ENCODE measurements at places on chromosomes 1 and 21.

GRCh38 chr1:42081475-42081874, 71.7 kb upstream of the GUCA2B start:
- DNase-seq: no peak

- DNase-seq: no peak
Measured at GRCh38 chr1:154441241-154441888, 36.2 kb downstream of the IL6R start.

DNA sequence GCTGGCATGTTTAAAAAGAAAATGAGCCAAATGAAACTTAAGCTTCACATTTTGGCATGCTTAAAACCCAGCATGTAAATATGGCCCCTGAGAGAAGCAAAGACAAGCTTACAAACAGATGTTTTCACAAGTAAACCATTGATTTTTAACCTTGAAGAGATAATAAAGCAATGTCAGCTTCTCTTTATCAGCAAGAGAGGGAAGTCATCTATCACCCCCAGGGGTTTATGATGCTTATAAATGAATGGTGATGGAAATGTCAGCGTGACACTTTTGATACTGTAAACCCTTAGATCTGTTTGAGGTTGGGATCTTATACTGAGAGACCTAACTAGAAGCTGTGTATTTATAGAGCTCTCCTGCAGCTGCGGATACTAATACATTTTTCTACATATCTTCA, 471.3 kb downstream of the PLA2G4A start:
- DNase-seq: no peak

DNA sequence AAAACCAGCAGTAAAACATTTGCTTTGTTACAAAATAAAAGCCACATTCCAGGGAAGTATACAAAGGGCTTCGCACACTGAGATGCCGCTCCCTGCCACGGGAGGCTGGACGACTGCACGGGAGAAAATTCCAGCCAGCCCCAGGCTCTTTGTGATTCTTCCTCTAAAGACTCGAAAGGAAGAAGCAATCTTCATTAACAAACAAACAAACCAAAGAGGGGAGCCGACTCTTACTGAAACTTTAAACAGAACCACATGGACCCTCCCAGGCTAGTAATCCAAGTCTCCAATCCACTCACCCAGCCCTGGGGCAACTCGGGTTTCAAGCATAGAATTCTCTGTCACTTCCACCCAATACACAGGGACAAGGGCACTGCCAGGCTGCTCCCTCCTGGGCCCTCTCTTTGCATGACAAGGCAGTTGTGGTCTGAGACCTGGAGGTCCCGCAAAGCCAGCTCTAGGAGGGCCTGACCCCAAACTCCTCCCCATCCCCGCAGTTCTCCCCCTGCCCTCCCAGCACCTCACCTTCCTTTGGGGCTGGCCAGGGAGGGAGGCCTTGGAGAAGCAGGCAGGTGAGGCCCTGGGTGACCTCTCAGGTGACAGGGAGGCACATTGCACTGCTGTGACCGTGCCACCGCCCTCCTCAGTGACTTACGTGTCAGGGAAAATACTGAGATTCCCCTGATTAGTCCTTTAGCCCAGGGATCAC, 26.6 kb upstream of the COL18A1 start:
- DNase-seq: no peak

DNA sequence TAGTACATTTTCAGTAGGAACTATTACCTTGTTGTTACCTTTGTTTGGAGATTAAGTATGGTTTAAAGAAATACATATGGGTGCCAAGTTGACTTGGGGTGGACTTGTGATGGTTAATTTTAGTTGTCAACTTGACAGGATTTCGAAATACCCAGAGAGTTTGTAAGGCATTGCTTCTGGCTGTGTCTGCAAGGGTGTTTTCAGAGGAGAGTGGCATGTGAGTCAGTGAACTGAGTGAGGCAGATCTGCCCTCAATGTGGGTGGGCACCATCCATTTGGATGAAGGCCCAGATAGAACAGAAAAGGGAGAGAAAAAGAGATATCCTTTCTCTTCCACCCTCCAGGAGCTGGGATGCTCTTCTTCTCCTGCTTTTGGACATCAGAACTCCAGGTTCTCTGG, 315.5 kb downstream of the GPATCH2 start:
- DNase-seq: no peak

DNA sequence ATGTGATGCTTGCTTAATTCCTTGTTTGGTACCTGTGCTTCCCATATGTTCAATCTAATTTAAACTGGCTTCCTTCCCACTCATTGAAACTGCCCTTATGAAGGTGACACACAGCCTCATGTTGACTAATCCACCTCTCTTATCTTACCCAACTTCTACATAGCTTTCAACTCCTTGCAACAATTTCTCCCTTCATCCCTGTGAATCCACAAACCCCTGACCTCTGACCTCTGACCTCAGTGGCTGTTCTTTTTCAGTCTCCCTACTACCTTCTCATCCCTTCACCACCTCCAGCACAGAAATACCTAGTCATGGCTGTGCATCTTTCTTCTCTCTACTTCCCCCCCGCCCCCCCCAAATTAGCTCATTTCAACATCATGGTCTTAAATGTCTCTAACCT, 144.5 kb downstream of the TTLL7 start:
- DNase-seq: no peak

- DNase-seq: no peak
Measured at GRCh38 chr1:232174306-232174705, 455.6 kb downstream of the SIPA1L2 start.

DNA sequence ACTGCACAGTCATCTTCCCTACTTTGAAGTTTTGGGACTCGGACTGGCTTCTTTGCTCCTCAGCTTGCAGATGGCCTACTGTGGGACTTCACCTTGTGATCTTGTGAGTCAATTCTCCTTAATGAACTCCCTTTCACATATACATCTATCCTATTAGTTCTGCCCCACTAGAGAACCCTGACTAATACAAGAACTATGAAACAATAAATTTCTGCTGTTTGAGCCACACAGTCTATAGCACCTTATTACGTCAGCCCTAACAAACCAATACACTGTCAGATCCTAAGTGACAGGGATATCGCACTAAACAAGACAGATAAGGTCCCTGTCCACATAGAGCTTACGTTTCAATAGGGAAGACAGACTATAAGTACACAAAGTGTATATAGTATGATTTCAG, 120.1 kb downstream of the PLPP3 start:
- no peak for DNase-seq

Data from RWPE1 (cell line).